ENCODE measurements at places on chromosomes 1 and 21.

GRCh38 chr1:198467342-198467741 is 73.1 kb downstream of the ATP6V1G3 start:
- no peak for DNase-seq

DNA sequence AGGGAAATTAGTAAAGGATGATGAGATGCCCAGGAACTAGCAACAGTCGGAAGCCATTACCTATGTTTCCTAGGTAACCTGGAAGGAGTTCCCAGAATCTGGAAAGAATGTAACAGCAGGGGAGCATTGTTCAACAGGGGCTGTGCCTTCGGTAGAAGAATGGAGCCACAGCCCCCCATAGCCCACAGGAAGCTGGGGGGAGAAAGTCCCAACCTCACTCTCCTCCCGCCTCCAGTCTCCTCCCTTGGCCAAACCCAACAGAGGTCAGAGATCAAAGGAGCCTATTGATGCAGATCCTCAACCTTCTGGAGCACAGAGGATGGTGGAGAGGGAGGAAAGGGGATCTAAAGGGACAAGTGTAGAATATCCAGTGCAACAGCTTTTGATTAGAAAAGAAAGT is 131.5 kb upstream of the SLC44A3 start:
- no peak for DNase-seq

- no peak for DNase-seq
These were observed 47.9 kb downstream of the SMYD3 start for GRCh38 chr1:246459221-246459620.

- no peak for DNase-seq
These were observed 107.4 kb downstream of the MATN1 start for GRCh38 chr1:30615816-30616590.

GRCh38 chr1:5779608-5780323 is 212.5 kb downstream of the NPHP4 start:
- no peak for DNase-seq

DNA sequence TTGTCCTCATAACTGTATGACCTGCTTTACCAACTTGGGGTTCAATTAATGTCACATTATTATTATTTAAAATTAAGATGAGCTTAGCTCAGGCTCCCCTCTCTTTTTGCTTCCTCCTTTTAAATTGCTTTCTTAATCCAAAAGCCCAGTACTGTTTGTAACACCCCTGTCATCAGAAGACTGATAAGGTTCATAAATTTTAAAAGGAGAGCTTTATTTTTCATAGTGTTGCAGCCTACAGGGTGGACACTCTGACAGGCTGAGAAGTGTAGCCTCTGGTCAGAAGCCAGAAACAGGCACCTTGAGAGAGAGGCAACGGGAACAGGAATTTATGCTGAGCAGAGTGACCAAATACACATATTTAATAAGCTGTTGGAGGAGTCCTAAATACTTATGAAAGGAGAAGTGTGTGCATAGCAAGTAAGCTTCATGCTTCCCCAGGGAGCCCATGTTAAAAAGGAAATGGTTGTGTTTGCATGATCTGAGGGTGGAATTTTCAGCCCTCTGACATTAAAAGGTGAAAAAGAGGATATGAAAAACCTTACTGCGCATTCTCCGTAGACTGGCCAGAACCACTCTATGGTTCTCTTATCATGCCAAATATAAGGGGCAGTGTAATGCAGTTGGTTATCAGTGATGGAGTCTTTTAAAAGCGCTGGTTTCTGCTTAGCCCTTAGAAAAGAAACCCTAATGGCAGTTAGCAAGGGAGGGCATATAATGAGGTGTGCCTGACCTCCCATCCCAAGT is 30.5 kb upstream of the FGGY start:
- DNase-seq = no peak

DNA sequence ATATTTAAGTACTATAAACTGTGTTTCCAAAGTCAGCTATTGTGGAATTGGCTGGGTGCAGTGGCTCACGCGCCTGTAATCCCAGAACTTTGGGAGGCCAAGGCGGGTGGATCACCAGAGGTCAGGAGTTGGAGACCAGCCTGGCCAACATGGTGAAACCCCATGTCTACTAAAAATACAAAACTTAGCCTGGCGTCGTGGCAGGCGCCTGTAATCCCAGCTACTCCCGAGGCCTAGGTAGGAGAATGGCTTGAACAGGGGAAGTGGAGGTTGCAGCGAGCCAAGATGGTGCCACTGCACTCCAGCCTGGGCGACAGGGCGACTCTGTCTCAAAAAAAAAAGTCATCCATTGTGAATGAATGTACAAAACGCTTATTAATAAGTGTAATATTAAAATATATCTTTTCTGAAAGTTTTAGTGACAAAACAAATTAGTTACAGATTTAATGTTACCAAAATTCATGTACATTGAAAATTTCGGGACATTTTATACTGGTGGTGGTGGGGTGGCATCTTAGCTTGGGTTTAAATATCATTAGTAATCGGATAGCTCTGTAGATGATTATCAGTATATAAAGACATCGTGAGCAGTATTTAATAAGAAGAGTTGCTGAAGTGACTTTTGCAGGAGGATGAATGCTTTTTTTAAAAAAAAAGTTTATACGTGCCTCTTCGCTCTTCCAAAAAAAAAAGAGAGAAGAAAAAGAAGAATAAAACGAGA is 503 bp upstream of the SRSF11 start:
- no peak for DNase-seq

DNA sequence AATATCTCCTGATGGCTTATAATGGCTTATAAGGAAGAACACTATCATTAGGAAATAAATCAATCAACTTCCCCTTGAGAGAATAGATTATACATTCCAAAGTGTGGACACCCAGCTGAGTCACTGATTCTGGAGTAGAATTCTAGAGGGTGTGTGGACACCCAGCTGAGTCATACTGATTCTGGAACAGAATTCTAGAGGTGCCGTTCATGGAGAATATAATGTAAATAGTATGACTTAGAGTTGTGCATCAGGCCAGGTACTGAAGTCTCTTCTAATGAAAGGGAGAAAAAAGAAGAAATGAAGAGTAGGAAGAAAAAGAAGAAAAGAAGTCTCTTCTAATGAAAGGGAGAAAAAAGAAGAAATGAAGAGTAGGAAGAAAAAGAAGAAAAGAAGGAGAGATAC is 2.4 kb upstream of the USP33 start:
- DNase-seq = no peak

GRCh38 chr1:156365754-156366153 is 3.3 kb upstream of the RHBG start:
- no peak for DNase-seq

DNA sequence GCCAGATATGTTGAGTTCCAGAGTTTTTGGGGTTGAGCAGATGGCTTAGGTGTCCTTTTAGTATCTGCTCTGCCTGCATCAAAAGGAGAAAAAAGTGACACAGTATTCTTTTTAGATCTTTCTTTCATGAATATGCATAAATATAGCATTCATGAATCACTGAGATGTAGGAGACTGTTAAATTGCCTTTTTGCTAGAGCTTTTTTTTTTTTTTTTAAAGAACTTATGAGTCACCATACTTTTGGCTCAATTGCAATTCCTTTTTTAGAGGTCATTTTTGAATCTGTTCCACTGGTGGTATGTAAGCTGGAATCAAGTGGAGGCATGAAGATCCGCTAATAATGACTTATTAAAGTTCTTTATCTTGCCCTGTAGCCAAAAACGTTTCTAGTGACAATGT is 480.9 kb upstream of the ZRANB2 start:
- no peak for DNase-seq

DNA sequence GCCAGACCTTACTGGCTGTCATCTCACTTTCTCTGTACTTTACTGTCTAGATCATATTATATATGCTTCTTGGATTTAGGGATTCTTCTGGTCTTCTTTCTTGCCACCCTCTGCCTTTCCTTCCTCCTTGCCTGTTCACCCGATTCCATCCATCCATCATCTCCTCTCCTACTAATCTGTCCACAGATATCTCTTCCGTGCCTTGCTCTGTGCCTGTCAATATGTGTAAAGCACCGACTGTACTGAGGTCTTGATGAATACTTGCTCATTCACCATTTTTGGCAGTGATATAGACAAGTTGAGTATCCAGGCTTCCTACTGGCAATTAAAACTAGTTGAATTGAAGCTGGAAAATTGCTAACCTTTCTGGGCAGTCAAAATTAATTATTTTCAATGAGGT is 8.1 kb downstream of the FMN2 start:
- no peak for DNase-seq

DNA sequence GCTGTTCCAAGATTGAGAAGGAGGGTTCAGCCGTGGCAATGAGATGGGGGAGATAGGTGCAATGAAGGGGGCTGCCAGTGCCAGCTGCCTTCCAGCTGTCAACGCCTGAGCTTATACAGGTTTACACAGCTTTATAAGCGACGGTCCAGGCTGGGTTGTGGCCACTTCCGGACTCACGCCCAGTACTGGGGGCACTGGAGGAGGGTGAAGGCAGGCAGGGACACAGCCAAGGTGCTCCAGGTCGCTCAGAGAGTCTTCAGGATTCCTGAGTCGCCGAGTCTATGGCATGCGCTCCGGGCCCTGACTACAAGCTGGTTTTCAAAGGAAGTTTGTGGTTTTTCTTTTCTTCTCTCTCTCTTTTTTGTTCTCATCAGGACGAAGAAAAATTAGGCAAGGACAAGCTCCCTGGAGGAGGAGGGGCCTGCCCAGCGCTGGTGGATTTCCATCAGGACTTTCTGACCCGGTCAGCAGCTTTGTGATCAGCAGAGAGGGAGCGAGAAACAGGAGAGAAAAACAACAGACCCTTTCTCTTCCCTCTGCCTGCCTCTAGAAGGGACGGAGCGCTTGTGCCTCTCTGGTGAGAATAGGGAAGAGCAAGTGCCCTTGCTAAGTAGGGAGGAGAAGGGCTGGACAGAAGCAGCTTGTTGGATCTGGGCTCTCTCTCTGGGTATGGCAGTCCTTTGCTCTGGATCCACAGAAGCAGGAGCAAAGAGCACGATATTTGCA is at the start of gene MINDY1:
Gene MINDY1 (minus strand): TSS at position 576 of the 726 bp plus-strand sequence. CDS start 4,285 bp downstream, outside the sequence.
- peak; percentile 90 for DNase-seq

GRCh38 chr1:3910857-3911845 is 11.1 kb upstream of the C1orf174 start:
- DNase-seq = no peak

- DNase-seq = no peak
These were observed 30.6 kb upstream of the MCOLN3 start for GRCh38 chr1:85078903-85079302.

GRCh38 chr21:38297871-38298270 is 41.1 kb downstream of the KCNJ15 start:
- no peak for DNase-seq

- DNase-seq = no peak
These were observed 5.2 kb upstream of the LIN28A start for GRCh38 chr1:26405281-26405915.

DNA sequence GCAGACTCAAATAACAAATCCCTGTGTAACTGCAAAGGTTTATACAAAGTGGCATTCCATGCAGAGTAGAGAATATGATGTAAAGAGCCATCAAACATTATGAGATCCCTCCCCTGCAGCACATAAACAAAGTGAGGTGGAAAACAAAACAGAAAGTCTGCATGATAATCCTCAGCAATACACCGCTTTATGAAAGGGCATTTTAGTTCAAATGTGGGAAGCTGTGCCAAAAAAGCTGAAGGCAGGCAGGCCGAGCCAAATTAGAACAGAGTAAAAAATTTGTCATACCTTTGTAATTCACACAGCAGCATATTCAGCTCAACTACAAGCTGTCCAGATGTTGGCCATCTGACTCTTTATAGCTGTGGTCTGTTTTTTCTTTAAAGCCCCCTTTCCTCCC is 113.5 kb downstream of the LHX9 start:
- no peak for DNase-seq

DNA sequence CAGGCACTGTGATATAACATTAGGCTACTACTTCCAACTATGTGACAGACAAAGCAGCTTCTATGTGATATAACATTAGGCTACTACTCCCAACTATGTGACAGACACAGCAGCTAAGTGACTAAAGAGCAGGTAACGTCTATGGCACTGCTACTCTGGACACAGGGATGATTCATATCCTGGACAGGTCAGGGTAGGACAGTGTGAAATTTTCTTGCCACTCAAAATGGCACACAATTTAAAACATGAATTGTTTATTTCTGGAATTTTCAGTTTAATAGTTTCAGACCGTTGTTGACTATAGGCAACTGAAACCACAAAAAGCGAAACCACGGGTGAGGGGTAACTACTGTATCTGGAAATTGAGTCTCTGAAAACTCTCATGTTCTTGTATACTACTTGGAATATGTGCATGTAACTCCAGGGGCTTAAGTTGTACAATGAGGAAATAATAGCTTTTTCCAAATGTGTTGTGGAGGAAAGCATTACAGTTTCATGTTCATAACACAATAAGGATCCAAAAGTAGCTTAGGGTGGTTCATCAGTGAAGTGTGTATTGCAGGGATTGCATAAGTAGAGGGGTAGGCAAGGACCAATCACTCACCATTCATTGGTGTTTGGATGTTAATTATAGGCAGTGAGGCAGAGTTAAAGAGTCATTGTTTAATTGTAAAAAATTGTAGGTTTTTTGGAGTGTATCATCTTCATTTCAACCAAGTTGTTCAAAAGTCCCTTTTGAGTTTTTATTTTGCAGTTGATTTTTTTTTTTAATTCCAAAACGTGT is 5.3 kb downstream of the DTL start:
- no peak for DNase-seq

GRCh38 chr1:155134880-155135414 is 705 bp upstream of the SLC50A1 start:
- DNase-seq = peak; percentile 95
